ENCODE measurements at places on chromosomes 5 and 9. TPM values are rescaled to one million over a fixed set of nuclear protein-coding genes. Genes with fewer than 3 reads are reported as not detected.

LCP2 gene
- total RNA-seq = 0.03 TPM

DNA sequence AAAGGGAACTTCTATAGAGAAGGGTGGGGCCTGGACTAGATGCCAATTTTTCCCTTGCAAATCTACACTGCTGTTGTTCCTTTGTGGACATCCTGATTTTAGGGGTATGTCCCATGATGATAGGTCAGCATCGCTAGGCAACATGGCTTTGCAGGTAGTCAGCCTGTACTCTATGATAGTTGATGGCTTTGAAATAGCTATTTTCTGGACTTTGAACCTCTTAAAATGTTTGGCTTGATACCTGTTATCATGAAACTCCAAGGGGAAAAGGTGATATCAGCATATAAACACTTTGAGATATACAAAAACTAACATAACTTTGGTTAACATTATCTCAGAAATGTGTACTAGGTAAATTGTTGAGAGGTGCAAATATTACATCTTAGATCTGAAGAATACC lies 533.2 kb downstream of the CTNND2 start:
- DNase-seq = no peak

GRCh38 chr9:137387114-137387890 lies 35.7 kb downstream of the EXD3 start:
- DNase-seq = no peak

FUT7 gene
- not detected for total RNA-seq

- DNase-seq = no peak
These were observed 17.9 kb downstream of the TLN1 start for GRCh38 chr9:35714123-35714522.

PPP2R2B gene
- not detected for total RNA-seq

ACTBL2 gene
- not detected for total RNA-seq

NMUR2 gene
- not detected for total RNA-seq

GABRA6 gene
- total RNA-seq = not detected

GRCh38 chr9:138111607-138112006 lies 234.0 kb downstream of the CACNA1B start:
- DNase-seq = no peak

DNA sequence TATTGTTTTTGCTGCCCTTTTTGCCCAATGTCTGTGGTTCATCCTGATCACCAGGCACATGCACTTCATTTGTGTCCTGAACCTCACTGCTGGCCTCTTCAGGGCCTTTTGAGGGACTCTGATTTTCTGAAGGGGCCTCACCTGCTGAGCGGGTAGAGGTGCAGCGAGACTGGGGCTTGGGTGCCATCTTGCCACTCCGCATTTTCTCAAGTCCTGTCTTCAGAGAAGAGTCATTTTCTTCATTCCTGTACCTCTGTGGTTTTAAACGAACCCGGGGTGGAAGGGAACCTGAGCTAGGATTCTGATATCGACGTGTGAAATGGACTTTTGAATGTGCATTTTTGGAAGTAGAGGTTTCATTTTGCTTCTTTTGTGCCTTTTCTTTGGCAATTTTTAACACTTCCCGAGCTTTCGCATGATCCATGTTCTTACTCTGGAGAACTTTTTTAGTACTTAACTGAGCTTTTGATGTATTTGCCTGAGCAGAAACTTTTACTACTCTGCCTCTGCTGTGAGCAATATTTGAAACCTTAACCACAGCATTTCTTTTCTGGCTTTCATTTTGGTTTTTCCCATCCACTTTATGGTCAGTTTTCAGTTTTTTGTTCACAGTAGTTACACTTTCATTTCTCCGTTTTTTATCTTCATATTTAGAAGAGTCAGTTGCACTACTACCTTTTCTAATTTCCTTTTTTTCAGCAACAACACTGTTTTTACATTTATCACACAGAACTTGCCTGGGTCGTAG lies 26.1 kb downstream of the PWWP2A start:
- no peak for DNase-seq

GRCh38 chr5:157162919-157163510 lies 3.0 kb downstream of the GARIN3 start:
- no peak for DNase-seq

GRCh38 chr5:152364899-152365298 lies 40.2 kb downstream of the NMUR2 start:
- DNase-seq = no peak

DNA sequence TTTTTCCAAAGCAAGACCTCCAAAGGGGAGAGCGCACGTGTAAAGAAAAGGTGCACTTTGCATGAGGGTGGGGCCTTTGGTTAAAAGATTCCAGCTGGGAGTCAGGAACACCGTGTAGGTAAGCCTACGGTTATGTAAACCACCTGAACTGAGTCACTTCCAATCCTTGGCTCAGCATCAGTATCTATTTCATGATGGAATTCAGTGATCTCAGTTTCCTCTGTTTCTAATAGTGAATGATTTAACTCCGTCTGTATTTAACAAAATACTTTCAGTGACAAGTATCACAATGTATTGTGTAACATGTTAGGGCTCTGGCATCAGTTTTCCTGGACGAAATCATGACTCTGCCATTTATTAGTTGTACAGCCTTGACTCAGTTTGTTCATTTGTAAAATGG lies 1.3 kb upstream of the SVEP1 start:
- no peak for DNase-seq
